KG1 (cell line): ENCODE measurements at places on chromosomes 1 and 21.

GRCh38 chr1:101187297-101187696 lies 49.5 kb upstream of the S1PR1 start:
- no peak for DNase-seq

- DNase-seq, result no peak
These were observed 33.9 kb downstream of the TMEM63A start for GRCh38 chr1:225848030-225848955.

DNA sequence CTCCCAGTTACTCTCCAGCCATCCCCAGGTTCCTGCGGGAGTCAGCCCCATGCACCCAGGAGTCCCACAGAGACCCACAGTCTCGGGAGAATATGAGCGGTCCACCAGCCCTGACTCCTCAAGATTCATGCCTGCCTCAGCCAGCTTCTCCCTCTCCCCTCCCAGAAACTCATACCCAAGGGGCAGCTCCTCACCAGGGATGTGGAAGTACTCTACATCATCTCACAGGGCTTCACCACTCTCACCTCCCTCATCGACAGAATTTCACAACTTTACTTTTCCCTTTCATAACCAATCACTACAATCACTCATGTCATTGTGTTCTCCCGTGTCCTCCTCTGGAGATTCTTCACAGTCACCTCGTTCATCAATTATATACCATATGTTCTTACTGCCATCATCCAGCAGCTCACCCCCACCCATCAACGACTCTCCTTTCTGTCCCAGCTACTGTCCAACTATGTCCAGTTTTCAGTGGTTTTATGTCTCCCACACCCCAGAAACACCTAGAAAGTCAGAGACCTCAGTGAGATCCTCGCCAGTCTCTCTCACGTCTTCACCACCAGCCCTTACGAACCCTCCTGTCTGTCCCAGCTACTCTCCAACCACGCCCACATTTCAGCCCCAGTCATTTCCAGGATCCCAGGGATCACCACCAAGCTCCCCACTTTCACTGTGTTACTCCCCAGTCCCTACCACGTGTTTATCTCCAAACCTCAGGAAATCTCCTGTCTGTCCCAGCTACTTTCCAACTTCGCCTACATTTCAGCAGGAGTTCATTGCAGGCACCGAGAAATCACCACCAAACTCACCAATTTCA lies 1530.1 kb upstream of the TPTE start:
- DNase-seq, result no peak

DNA sequence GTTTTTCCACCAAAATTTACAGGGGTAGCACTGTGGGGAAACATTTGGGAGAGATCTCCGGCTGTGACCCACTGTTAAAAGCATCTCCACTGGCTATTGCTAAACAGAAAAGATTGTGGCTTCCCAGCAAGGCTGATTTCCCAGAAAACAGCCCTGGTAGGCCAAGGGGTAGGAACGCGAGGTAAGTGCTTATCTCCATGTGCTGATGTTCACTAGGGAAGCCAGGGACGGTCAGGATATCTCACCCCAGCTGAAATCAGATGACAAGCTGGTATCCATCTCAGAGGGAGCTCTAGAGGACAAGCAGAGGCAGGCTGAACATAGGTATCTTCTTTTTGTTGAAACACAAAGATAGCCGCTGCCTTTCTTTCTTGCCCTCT lies 63.6 kb downstream of the MIS18A start:
- DNase-seq, result no peak

DNA sequence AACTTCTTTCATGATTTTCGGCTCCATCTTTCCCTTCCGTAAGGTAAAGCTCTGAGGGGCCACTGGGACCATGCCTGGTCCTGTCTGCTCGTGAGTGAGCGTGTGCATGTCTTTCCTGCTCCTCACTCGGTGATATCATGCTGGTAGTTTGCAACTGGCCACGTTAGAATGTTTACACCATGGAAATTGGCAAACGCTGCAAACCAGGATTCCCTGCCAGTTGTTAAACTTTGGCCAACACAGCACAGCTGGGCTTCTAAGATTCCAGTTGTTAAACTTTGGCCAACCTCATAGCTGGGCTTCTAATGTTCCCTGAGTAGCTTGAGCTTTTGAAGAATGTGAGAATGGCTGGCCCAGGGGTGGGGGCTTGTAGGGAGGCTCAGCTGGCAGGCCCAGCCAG lies 68.0 kb upstream of the ACTL8 start:
- no peak for DNase-seq

- DNase-seq, result no peak
These were observed 32.1 kb upstream of the CCDC190 start for GRCh38 chr1:162892906-162893611.

- DNase-seq, result no peak
These were observed 6.7 kb upstream of the ADARB1 start for GRCh38 chr21:45067462-45068285.

DNA sequence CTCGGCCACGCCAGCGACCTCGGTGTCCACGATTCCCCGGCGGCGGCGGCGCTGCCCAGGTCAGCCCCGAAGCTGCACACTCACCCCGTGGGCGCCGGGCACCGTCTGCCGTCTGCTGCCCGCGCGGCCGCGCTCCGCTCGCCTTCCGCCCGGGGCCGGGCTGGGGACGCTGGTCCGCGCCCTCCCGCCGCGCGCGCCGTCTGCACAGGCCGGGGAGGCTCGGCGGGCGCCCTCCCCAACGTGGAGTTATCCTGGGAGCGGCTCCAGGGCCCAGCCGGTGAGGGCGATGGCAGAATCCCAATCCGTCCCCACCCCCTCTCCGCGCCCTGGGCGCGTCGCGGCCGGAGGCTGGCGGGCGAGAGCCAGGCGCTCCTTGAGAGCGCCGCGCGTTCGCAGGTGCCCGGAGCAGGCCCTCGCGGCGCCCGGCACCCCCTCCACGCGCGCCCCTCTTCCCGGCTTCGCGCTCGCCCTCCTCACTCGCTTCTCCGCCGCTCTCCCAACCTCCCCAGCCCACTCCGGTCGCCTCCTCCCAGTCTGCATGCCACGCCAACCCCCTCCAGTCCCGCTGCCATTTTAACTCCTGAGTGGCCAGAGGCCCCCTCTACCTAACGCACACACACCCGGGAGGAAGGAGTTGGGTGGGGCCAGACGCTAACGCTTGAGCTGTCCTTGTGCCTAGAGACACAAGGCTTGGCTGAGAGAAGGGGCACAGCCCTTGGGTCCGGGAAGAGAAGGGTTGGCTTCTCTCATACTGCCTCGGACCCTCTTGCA lies at the start of gene LRRN2:
TSS of gene LRRN2 (minus strand) at position 503 of the 771 bp plus-strand sequence. CDS start 65,746 bp downstream, outside the sequence.
- DNase-seq, result no peak

GRCh38 chr21:45469273-45470086 lies 64.5 kb downstream of the COL18A1 start:
- no peak for DNase-seq

- DNase-seq, result no peak
These were observed 23.0 kb upstream of the PLEKHA6 start for GRCh38 chr1:204382714-204383083.

DNA sequence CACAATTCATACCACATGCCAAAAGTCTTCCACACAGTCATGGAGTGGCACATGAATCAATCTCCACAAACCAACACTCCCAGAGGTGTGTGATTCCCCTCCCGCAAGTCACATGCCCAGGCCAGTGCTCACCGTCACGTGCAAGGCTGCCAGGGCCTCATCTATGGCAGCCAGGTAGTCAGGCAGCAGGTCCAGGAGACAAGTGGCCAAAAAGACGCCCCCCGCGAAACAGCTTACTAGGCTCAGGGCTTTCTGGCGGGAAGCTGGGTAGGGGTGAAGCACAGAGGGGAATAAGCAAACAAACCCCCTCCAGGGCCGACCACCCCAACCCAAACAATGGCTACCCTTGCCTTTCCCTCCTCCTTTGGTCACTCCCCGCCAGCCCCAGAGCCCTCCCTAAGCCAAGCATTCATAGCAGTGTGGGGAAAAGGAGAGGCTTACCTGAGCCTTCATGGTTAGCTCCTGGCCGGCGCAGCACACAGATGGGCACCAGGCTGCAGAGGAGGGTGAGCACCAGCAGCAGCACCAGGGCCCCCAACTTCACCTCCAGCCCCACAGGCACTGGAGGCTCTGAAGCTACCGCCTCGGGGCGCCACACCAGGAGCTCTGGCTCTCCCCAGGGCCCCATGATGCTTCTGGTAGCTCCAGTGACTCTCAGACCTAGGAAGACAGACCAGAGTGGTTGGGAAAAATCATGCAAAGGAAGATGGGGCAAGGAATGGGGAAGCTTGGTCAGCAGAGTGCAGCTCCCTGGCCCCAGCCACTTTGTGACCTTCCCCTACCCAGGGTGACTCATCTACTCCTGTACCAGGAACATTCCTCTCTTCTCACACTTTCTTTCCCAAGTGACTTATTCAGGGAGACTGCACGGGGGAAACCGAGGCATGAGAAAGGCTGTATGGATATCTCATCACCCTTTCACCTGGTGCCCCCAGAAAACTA lies 978 bp downstream of the SLC39A1 start:
- DNase-seq, result no peak

DNA sequence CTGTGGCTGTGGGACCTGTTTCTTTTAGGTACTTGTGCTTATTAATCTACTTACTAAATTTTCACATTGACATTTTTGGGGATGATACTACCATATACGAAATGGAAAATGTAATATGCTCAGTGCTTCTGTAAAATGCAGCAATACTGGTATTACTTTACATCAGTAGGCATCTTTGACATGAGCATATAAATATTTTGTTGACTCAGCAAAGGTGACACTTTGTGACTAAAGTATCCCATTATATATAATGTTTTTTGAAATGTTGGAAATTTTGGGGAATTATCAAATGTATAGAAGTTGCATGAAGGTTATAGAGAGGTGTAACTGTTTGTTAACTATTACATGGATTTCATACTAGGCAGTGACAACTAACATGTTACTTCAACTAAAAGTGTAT lies 2.3 kb upstream of the FAM177B start:
- DNase-seq, result no peak

DNA sequence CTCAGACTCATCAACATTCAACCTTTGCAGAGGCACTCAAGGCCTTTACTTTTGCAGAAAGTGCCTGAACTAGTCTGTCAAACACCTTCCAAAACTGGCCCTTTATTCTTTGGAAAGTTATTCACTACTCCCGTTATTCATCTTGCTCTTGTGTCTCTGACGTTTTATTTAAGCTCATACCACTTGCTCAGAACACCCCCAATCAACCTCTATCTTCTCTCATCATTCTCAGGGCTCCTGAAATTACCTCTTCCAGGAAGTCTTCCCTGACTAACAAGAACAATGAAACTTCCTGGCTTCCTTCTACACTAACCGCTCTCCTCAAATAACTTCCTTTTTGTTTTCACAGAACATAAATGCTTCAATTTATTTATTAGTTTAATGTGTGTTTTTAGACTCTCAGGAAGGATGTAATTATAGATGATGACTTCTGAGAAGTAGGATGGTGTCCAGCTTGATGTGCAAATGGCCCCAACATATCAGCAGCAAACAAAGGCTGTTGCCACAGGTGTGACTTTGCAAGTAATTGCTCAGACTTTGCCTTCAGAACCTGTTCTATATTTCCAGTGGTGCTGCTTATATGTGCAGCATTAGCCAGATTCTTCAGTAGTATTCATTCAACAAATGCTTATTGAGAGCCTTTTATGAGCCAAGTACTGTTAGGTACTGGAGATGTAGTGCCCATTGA lies 22.8 kb upstream of the BATF3 start:
- no peak for DNase-seq

DNA sequence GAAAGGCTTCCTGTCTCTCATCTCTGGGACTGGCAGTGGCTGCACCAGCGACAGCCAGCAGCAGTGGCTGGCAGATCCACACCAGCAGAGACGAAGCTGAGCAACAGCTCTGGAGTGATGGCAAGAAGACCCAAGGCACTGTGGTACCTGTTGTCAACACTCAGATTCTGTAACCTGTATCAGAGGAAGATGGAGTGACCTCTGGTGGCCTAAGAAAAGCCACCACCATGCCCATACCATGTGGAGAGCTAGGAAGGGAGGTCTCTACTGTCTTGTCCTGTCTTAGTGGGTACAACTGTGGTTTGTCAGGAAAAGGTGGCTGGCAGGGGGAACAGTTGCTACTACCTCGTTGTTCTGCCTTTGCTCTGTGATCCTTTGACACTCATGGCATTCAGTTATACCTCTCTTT lies 22.5 kb upstream of the RHBDL2 start:
- DNase-seq, result no peak

DNA sequence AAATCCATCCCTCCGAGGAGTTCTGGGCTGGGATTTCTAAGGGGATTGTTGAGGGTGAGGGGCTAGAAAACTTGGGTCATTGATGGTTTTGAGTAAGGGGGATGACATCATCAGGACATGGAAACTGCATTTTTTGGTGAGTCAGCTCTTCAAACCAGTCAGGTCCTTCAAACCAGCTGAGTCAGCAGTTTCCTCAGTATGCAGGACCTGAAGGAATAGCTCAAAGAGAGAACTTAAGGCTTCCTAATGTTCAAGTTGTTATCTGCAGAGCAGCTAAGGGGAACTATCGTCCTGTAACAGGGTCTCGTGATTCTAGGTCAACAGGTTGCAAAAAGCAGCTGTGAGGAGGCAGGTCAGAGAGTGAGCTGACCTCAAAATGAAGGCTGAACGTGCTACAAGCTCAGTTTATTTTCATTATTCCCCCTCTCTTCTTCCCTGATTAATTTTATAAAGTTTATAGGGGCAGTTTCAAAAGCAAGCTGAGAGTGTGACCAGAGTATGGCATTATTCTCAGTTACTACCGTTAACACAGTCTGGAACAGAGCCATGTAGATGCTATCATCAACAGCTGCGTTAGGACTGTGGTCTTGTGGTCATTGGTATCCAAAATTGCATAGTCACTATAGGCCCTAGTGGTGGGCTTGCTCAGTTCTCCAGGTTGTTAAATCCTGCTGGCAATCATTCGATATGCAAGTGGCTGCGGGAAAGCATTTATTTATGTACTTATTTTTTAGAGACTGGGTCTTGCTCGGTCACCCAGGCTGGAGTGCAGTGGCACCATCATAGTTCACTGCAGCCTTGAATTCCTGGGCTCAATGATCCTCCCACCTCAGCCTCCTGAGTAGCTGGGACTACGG lies 10.7 kb upstream of the SDC3 start:
- peak; percentile 37 for DNase-seq

DNA sequence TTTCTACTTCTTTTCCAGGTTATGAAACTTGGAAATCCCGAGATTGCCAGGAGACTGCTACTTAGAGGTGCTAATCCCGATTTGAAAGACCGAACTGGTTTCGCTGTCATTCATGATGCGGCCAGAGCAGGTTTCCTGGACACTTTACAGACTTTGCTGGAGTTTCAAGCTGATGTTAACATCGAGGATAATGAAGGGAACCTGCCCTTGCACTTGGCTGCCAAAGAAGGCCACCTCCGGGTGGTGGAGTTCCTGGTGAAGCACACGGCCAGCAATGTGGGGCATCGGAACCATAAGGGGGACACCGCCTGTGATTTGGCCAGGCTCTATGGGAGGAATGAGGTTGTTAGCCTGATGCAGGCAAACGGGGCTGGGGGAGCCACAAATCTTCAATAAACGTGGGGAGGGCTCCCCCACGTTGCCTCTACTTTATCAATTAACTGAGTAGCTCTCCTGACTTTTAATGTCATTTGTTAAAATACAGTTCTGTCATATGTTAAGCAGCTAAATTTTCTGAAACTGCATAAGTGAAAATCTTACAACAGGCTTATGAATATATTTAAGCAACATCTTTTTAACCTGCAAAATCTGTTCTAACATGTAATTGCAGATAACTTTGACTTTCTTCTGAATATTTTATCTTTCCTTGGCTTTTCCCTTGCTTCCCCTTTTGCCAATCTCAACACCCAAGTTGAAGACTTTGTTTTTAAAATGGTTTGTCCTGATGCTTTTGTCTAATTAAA lies 4.0 kb downstream of the CDKN2C start:
- no peak for DNase-seq

GRCh38 chr1:46676531-46676930 lies 4.9 kb downstream of the TEX38 start:
- DNase-seq, result no peak
